ENCODE measurements at places on chromosomes 2 and 18.

DNA sequence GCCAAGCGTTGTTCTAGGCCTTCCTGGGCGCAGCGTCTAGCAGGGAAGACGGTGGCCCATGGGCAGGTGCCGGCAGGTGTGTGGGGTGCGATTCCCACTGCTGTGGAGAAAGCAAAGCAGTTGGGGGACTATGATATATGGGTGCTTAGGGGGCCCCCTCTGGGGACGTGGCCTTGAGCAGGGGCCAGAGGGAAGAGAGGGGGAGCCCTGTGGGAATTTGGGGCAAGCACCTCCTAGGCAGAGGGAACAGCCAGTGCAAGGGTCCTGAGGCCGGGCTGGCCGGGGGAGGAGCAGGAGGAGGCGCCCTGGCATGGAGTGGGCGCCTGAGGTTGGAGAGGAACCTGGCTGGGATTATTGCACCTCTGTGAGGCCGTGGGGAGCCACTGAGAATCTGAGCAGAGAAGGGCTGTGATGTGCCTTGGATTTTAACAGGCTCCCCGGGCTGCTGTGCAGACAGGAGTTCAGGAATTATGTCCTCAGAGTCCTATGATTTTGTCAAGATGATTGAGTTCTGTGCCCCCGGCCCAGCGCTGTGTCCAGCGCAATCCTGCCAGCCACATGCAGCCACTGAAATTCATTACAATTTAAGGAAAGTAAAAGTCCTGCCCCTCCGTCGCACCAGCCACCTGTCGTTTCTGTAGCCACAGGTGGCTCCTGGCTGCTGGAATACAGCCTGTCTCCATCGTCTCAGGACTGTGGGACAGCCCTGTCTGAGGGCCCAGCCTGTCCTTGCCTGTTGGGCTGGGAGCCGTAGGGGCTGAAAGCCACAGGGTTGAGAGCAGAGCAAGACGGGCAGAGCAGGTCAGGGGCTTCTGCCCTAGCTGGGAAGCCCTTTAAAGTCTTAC is 9.1 kb upstream of the KLHL30 start:
- no peak for DNase-seq

DNA sequence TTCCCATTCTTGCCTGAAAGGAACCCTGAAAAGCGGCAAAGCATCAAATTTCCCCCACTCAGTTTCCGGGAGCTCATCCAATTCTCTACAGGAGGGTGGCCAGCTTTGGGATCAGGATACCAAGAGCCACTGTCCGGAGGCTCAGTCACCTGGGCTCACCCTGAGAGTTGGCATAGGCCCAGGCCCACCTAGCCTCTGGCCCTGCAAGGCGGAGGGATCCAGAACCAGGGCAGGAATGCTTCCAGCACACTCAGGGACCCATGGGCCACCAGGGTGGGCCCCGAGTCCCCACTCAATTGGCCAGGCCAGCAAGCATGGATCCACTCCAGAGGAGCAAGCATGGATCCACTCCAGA is 432.9 kb upstream of the MYT1L start:
- DNase-seq, result no peak

DNA sequence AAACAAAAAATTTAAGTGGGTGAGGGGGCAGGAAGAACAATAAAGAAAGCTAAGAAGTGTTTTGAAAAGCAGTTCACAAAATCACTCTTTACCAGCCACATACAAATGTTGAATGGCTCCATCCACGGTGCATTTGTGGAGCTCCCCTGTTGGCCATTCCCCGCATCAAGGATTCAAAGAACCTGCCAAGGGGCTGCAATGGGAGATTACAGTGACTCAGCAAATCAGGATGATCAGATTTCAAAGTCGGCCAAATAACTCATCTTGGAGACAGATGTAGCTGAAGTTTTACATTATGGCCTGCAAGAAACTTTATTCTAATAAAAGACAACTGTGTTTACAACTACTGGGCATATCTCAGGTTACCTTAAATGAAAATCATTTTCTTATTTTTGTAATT is 26.9 kb downstream of the COL4A3 start:
- DNase-seq, result no peak

DNA sequence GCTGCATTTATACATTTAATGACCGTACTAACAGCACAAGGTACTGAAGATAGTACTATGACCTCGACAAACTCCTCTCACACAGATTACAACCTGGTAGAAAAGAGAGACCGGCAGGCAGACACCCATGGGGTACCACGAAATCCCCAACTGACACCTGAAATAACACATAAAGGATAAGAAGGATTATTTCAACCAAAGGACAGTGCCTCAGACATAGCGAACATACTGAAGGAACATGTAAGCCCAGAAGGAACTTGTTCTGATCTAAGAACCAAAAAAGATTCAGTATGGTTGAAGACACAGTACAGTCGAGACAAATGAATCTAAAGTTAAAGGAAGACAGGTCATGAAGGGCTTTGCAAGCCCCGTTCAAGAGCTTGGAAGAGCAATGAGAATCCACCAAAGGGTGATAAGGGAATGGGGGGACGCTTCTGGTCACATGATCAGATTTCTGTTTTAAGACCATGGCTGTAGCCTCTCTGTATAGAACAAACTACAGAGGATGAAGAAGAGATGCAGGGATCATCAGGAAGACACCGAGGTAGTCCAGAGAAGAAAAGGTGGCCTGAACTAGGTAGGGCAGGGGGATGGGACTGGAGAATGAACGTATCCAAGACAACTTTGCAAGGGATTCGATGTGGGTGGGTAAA is 902 bp downstream of the MCFD2 start:
- no peak for DNase-seq

GRCh38 chr18:46237891-46238290 is 133.7 kb downstream of the HAUS1 start:
- no peak for DNase-seq

DNA sequence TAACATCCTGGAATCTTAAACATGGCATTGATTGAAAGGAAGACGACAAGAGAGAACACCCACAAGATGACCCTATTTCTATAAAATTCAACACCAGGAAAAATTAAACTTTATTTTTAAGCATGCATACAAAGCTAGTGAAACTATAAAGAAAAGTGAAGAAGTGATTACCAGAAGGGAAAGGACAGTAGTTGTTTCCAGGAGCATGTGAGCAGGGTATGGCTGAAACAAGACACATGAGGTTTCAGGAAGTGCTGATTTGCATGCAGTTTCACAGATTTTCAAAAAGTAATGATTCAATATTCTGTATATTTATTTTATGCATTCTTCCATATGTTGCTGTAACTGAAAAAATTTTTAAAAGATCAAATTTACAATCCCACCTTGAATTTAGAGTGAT is 24.6 kb upstream of the DAW1 start:
- no peak for DNase-seq

DNA sequence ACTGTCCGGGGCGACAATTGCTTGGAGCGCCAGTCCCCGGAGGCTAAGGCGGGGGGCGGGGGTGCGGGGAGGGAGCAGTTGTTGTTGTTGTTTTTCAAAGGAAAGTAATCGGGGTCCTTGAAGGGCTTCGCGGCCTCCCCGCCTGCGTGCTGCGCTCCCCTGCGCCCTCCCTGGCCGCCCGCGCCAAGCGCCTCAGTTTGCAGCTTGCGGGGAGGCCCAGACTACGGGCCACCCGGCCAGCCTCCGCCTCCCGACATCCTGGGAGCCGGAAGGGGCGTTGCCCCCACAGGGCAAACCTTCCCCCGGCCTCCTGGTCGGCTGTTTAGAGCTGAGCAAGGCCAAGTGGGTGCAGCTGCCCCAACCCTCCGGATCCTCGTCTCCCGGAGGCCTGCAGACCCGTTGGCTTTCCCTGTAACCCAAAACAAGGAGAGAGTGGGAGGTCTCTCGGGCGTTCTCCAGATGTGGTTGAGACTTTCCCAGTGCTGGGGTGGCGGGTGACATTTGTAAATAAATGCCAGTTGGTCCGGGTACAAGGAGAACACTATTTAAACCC is 3.7 kb upstream of the SIX3 start:
- peak; percentile 75 for DNase-seq

DNA sequence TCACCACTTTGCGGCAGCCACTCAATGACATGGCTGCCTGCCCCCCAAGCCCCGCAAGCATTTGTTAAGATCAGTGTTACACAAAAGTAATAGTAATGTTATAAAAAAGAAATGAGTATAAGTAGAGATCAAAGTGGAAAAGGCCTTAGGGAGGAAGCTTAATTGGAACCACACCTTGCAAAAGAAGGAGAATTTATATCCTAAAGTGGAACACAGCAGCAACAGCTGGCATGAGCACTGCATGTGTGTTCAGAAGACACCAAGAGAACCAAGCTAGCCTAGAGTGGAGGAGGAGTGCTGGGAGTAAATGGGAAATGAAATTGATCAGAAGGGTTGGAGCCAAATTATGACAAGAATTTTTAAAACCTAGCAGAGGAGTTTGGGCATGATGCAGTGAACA is 73.1 kb upstream of the STK17B start:
- no peak for DNase-seq

GRCh38 chr2:33785201-33786106 is 186.4 kb upstream of the FAM98A start:
- DNase-seq, result no peak

DNA sequence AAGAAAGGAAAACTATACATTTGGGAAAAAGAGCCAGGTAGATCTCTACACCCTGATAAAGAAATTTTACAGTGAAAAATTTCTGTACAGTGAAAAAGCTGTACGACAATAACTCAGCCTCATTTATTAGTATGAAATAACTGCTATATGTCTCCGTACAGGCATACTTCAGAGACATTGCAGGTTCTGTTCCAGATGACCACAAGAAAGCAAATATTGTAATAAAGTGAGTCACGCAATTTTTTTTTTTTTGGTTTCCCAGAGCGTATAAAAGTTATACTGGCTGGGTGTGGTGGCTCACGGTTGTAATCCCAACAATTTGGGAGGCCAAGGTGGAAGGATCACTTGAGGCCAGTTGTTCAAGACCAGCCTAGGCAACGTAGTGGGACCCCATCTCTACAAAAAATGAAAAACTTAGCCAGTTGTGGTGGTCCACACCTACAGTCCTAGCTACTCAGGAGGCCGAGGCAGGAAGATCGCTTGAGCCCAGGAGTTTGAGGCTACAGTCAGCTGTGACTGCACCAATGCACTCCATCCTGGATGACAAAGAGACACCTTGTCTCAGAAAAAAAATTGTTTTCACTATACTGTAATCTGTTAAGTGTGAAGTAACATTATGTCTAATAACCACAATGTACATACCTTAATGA is 28.2 kb upstream of the AMMECR1L start:
- DNase-seq, result no peak

- no peak for DNase-seq
Observed at GRCh38 chr2:50615291-50615690, 416.6 kb downstream of the NRXN1 start.

- DNase-seq, result no peak
Observed at GRCh38 chr2:218216336-218216673, 684 bp upstream of the ARPC2 start.
